GM04504 (cell line): ENCODE measurements at places on chromosomes 5 and 9.

GRCh38 chr9:70987986-70988385 lies 133.4 kb downstream of the TRPM3 start:
- peak; percentile 58 for DNase-seq

- DNase-seq = no peak
Measured at GRCh38 chr5:31347552-31347905, 154.0 kb downstream of the CDH6 start.

- DNase-seq = no peak
Measured at GRCh38 chr9:71483436-71483835, 284.9 kb downstream of the CEMIP2 start.

GRCh38 chr9:24071716-24072115 lies 245.7 kb upstream of the ELAVL2 start:
- no peak for DNase-seq

DNA sequence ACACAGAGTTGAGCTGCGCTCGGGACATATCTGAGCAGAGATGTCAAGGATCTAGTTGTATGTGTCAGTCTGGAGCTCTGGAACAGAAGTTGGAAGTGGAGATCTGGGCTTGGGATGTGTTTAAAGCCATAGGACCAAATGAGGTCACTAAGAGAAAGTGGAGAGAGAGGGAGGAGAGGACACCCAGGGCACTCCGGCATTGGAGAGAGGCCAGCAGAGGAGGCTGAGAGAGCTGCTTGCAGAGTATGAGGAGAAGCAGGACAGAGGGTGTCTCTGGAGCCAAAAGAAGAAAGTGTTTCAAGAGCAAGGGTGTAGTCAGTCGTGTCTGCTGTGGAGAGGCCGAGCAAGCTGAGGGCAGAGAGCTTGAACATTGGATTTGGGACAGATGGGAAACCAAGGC lies 34.7 kb downstream of the ARHGEF37 start:
- no peak for DNase-seq

GRCh38 chr5:54194318-54194717 lies 116.1 kb downstream of the ARL15 start:
- DNase-seq = no peak

- no peak for DNase-seq
Measured at GRCh38 chr9:35826071-35826701, 2.3 kb downstream of the FAM221B start.

- no peak for DNase-seq
Measured at GRCh38 chr5:131022811-131023497, 142.1 kb downstream of the HINT1 start.

DNA sequence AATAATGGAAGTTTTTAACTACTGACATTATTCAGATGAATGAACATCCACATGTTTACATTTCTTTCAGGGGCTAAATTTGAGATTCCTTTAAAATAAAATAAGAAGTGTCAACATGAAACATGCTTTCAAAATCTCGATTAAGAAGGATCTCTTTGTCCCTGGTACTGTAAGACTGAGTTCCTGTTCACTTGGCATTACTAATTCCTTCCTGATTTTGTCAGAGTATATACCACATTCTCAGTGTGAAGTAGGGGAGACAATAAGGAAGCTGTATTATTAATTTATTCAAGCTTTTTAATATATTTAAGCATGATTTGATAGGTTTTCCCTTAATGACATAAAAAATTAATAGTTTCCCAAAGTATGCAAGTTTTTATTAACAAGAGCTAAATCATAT lies 81.5 kb upstream of the GRHPR start:
- DNase-seq = no peak

DNA sequence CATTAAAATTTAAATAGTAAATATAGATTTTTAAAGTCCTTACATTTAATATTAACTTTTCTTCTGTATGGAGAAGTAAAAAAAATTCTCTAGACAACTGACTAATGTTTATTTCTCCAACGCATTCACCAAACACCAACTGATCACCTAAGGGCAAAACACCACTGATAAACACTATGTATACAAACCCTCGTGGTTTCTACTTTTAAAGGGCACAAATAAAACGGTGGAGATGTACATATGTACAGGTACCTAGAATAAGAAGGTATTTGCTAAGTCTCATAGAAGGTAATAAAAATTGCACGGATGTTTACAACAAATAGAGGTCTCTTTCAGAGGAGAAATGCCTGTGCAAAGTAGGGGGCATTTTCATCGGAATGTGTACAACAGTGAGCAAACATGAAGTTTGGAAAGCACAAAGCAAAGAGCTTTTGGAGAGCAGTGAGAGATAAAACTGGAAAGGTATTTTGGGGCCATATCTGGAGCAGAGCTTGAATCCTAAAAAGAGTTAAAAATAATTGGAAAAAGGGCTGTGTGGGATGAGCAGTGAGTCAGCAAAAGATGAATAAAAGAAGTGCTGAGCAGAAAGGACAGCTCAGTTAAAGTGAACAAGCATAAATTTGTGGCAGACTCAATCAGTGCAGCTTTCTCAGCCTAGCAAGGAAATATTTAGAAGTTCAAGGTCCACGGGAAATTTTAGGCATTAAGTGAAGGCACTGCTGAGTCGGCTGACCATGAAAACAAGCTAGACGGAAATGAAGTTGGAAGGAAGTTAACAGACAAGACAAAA lies 160.0 kb downstream of the TMEM161B start:
- DNase-seq = no peak

DNA sequence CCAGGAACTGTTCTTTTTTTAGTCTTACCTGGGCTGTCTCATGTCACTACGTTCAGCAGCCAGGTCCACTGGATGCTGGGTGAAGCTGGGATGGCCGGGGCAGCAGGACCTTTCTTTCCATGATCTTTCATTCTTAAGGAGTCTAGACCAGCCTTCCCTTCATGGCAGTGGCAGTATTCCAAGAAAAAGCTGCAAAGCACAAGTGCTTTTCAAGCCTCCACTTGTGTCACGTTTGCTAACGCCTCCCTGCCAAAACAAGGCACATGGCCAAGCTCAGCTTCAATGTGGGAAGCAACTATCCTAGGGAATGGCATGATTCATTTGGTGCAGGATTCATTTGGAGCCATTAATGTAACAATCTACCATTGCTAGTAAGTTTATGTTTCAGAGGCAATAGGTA lies 94.8 kb downstream of the RCL1 start:
- DNase-seq = peak; percentile 57

GRCh38 chr9:70595211-70595610 lies 180.8 kb upstream of the KLF9 start:
- no peak for DNase-seq

DNA sequence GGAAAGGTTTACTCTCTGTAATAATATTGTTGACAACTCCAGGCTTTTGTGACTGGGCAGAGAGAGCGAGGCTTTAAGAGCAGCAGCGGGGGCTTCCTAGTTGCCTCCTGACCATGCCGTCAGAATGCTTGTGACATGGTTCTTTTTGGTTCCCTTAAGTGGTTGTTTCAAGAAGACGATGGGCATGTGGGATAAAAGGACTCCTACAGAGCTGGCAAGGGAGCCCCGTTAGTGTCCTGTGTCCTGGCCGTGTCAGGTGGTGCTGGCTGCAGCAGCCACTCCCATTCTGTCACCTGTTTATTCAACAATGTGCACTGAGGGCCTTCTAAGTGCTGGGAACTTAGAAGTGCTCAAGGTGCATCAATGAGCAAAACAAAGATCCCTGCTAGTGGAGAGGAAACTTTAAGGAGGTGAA lies 19.7 kb downstream of the LCP2 start:
- DNase-seq = no peak

DNA sequence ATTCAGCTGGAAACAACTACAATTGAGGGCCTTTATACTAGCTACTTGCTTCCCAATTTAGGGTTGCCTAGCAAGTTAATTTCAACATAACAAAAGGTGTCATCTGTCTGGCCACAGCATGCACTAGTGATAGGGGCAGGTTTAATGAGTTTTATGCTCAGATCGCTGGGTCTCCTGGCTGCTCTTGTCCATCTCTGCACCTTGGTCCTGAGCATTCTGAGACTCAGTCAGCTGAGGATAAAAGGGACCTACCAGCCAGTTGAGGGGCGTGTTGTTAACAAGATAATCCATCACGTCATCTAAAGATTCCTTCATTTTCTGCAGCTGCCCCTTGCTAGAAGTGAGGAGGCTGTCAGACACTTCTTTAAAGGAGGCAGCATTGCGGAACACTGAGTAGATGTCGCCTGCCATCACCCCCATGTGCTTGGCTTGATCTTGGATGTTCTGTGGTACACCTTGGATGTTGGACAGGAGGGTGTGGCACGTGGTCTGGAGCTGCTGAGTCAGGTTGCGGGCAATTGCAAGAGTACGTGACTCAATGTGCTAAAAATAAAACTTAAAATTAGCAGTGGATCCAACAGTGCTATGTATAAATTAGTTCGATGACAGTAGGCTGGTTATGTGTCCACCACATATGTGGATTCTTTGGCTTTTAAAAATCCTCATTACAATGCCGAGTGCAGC lies 11.0 kb downstream of the PLIN2 start:
- peak; percentile 58 for DNase-seq

- no peak for DNase-seq
Measured at GRCh38 chr9:7315116-7315515, 484.5 kb downstream of the DMAC1 start.

- DNase-seq = no peak
Measured at GRCh38 chr9:116325924-116326323, 172.3 kb downstream of the PAPPA start.

GRCh38 chr5:147407094-147407681 lies 102.7 kb downstream of the DPYSL3 start:
- DNase-seq = no peak

- DNase-seq = no peak
Measured at GRCh38 chr5:132734687-132735086, 2.7 kb downstream of the KIF3A start.

DNA sequence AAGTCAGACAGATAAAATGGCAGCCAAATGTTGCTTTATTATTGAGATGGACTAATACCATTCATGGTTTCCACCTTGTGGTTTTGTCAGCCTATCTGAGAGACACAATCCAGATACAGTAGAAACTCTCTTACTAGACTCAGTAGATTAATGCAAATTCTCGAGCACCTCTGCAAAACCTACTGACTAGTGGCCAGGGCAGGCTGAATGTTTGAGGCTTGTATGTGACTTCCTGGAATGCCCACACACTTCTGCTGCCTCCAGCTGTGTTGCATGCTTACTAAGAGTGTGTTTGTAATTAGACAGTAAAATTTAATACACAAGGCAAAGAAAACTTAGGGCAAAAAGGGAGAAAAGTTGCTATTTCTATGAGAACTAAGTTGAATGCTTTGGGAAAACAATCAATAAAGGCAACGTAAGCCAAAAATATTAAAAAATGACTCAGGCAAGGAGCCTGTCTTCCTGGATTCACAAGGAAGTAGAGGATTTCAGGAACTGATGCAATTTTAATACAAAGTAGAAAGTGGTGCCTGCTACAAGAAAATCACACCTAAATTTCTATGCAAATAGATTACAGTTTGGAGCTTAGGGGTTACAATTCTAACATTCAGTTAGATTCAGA lies 30.2 kb upstream of the CCNG1 start:
- DNase-seq = peak; percentile 10

DNA sequence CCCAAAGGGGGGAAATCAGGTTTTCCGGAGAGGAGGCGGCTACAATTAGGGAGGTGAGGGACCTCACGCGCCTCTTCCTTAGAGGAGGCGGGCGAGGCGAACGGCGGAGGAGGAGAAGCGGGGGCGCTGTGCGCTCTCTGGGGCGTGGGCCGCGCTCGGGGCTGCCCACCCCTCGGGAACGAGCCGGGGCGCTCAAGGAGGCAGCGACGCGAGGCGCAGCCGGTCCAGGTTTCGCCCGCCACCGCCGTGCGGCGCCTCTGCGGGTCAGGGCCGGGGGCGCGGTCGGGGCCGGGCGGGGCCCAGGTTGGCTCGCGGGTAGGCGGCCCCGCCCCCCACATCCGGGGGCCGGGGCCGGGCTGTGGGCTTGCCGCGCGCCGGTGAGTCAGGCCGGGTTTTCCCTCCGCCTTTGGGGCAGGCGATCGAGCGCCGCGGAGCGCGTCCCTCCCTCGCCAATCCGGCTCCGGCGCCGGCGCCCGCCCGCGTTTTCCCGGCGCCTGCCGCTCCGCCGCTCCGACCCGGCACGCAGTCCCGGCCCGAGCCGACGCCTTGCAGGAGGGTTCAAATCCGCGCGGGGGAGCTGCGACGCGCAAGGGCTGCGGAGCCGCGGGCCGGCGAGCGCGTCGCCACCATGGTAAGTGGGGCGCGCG lies at the start of gene N4BP3:
N4BP3 (plus strand) TSS at position 392 of the 647 bp plus-strand sequence. CDS start 6,052 bp downstream, outside the sequence.
- no peak for DNase-seq

GRCh38 chr5:176719113-176719739 lies 71.9 kb downstream of the TSPAN17 start:
- no peak for DNase-seq

DNA sequence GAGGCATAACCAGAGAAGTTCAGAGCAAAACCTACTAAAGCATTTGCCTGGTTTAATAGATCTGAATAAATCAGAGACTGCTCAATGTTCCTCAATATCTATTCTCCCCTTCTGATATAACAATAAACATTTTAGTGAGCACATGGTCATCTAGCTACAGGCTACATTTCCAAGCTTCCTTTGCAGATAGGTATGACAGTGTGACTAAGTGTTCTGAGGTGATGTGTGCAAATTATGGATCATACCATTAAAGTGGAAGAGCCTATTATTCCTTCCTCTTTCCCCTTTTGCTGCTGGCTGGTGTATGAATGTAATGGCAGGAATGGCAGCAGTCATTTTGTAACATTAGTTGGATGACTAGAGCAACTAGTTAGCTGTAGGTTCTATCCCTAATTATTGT lies 285.8 kb upstream of the RASA1 start:
- no peak for DNase-seq

GRCh38 chr9:75909776-75910175 lies 19.3 kb downstream of the PCSK5 start:
- no peak for DNase-seq

GRCh38 chr9:75065510-75065909 lies 22.4 kb downstream of the NMRK1 start:
- no peak for DNase-seq

GRCh38 chr9:107705521-107705920 lies 216.0 kb upstream of the KLF4 start:
- DNase-seq = no peak

DNA sequence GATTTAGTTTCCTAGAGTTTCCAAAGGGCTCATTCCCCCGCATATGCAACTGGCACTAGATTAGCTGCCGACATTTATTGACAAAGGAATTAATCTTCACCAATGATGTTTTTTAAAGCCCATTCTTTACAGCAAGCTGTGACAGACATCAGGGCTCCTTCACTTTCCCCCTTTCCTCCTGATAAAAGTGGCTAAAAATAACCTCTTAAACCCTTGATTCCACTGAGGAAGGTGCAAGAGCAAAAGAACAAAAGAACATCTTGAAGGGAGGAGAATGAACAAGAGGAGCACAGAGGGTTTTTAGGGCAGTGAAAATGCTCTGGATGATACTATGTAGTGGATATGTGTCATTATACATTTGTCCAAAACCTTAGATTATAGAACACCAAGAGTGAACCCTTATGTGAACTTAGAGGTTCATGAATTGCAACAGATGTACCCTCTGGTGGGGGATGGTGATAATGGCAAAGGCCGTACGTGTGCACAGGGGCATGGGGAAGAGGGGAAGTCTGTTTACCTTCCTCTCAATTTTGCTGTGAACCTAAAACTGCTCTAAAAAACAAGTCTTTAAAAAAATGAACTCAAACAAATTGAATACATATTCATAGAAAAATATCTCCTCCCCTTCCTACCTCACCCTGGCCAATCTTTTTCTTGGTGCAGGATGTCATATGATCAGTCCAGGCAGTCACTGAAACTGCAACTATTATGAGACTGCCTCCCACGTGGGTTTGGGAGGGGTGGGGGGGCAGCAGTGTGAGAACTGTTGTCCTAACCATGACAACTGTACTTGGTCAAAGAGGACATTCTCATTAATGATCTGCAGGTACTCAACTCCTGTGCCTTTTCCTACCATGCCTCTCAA lies 83.0 kb downstream of the MARCHF3 start:
- no peak for DNase-seq

GRCh38 chr9:70567511-70567910 lies 153.1 kb upstream of the KLF9 start:
- DNase-seq = no peak
